ENCODE measurements at places on chromosomes 2 and 18.

DNA sequence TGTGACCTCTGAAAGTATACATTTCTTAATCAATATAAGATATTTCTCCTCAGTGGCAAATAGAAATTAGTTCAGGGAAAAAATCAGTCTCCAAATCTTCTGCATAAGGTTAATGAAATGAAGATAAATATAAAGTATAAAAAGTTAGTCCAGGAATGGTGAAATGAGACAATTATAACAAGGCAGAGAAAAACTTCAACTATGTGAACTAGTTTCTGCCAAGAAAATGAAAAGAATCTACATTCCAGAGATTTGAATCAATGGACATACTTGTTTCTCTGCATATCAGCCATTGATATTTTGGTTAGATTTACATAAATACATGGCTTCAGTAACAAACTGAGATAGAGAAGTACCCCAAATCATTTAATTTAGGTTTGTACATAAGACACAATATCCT lies 249.0 kb downstream of the EXOC6B start:
- DNase-seq: peak; percentile 39

DNA sequence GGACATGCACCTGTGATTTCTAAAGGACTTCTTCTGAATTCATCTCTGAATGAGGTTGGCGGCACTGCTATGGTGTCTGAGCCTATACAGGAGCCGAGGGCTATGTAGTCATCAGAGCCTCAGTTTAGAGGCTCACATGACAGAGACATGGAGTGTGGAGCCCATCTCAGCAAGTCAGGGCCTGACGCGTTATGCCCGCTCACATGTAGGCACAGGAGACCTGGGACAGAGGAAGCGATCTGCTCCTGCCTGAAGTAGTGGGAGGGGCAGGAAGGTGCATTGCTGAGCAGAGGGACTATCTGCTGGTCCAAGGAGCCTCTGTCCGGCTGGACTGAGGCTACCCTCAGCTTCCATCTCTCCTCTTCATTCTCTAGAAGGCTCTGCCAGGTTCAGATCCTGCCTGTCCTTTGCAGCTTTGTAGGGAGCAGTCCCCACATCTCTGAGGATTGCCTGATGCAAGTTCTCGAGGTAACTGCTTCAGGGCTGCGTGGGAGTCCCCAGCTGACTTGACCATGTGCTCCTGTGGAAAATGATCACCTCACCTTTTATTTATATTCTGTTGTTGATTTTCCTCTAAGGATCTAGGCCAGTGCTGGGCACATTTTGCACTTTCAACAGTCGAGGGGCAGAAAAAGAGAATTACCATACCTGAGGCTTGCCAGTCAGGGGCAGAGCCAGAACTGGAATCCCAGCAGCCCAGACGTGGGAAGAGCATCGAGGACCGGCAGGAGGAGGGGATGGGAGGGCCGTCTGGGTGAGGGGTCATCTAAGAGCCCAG lies 16.6 kb downstream of the KLHL29 start:
- no peak for DNase-seq

GRCh38 chr2:24825883-24826772 lies 32.9 kb downstream of the CENPO start:
- DNase-seq: peak; percentile 38

DNA sequence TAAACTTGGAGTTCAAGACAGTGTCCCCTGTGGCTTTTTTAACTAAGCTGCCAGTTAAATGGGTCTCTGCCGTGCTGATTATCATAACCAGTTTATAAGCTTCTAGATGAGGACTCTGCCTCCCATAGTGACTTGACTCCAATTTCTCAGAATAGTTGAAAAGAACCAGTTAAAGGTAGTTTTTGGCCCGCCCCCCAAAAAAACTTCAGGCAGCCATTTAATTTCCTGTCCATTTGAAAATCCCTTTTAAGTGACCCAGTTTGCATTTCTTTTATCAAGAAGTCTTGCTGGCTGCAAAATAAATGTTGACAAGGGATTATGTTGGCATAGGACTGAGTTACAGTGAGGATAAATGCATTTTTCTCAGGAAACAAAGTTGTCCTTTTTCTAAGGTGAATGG lies 2.3 kb downstream of the SLC20A1 start:
- no peak for DNase-seq

Data from HCEC 1CT (cell line).